ENCODE measurements at places on chromosomes 5 and 9.

DNA sequence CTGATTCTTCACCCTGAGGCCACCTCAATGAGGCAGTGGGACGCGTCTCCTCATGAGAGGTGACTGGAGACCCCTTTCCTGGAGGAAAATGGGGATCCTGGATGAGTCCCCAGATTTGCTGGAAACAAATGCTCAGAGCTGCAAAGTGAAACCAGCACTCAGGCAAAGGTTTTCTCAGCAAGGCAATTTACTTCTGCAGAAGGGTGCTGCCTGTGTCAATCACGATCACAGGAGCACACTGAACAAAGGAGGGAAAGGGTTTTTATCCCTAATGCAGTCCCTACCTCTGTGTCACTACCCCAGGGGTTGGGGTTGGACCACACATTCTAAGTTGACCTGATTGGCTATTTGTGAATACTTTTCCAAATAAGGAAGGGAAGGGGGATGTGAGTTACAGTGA lies 69.9 kb upstream of the CDK20 start:
- DNase-seq = no peak

DNA sequence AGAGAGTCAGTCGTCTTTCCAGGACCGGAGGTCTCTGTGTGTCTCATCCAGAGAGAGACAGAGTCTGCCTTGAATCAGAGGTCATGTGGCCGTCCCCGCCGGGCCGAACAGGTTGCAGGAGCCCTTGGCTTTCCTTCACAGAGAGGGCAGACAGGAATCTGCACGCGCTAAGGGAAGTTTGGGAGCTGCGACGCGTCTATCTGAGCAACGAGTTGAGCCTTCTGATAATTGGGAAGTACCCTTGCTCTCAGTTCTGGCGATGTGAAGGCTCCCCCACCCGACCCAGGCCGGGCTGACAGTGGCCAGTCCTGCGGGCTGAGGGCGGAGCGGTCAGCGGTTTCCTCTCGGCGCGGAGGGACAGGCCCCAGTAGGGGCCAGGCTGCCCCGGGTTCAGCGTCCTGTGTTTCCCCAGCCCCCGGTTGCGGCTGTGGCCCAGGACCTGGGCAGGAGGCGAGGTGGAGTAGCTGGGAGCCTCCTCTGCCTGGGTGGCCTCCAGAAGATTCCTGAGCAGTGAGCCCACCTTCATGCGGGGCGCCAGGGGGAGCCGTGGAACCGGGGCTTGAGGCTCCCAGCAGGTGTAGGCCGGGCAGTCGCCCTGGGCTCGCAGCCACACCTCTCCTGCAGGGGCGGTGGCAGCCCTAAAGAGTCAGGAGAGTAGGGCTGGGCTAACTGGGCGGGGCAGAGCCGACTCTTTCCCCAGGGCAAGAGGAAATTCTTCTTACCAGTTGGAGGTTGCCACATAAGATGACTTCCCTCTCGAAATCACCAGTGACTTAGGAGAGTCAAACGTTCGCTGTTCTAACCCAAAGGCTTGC lies 13.9 kb downstream of the NR2F1 start:
- DNase-seq = no peak

DNA sequence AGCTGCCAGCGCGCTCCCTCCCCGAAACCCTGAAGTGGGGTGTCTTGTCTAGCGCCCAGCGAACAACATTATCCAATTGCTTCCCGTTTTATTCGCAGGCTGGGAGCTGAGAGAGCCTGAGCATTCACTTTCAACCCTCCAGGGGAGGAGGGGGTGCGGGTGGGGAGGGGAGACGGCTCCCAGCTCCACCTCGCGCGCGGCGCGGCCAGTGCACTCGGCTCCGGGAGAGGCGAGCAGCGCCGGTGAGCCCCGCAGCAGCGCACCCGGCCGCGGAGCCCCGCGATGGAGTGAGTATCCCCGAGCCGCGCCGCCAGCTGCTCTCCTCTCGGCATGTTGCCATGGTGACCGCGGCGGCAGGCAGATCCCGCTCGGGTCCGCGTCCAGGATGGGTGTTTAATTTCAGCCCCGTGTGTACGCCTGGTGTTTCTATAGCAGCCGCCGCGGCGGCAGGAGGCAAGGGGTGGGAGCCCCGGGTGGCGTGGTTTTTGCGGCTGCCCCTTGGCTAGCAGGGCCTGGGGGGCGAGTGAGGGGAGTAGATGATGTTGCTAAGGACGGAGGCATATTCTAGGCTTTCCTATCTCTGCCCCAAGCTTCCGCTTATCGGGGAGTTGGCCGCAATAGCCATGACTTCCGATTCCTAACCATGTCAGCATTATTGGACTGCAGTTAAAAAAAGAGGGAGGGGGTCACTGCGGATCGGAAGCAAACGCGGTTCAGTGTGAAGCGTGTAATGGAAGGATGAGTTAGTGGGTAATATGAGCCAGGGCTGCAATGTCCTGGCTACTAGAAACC lies 139.2 kb upstream of the PALM2AKAP2 start:
- DNase-seq = peak; percentile 55

DNA sequence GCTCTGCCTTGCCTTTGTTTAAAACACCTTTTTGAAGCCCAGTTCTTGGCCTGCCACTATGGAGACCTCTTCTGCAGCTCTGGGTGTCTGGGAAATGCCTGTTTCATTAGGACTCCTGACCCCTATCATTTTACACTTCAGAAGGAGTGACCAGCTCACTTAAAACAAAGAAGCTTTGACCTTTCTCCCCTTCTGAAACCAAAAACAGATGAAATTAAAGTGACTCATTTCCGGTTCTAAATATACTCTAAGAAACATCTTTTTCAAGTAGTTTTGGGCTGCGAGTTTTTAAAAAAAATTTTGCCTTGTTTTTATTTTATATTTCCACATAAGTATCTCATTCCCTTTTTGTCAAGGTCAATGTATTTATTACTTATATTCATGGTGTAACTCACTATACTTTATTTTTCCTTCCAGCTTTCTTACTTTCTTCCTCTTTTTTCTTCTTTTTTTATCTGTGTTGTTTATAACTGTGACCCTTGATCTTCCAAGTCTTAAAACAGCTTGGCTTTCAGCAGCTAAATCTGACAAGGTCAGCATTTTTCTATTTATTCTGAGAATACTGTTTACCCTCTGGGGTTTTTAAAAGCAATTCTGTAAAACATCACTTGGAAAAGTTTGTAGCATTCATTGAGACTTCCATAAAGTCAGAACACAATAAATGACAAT lies 672.9 kb downstream of the NR2F1-AS1 start:
- no peak for DNase-seq

- DNase-seq = no peak
Observed at GRCh38 chr9:14391620-14392019, 77.7 kb upstream of the NFIB start.

- no peak for DNase-seq
Observed at GRCh38 chr9:119333507-119334229, 35.6 kb downstream of the BRINP1 start.

GRCh38 chr5:109900911-109901627 lies 211.3 kb downstream of the MAN2A1 start:
- no peak for DNase-seq

GRCh38 chr9:34442770-34443169 lies 15.6 kb downstream of the FAM219A start:
- DNase-seq = no peak

DNA sequence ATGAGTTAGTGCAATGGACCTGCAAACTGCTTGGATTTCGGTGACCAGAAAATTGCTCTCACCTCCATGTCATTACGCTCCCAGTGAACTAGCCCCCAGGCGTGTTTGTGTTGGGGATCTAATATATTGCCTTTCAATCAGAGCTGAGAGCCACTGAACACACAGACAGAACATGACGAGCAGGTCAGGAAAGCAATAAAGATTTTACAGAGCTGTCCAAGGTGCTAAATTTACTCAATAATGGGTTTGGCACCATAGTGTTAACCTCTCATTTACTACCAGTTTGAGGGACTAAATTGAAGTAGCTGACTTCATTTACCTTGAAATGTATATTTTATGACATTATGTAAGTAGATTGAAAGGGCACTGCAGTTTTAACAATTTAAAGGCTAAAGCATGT lies 383.0 kb downstream of the EBF1 start:
- DNase-seq = no peak

GRCh38 chr9:131346559-131346958 lies 47.3 kb upstream of the PRRC2B start:
- DNase-seq = no peak

DNA sequence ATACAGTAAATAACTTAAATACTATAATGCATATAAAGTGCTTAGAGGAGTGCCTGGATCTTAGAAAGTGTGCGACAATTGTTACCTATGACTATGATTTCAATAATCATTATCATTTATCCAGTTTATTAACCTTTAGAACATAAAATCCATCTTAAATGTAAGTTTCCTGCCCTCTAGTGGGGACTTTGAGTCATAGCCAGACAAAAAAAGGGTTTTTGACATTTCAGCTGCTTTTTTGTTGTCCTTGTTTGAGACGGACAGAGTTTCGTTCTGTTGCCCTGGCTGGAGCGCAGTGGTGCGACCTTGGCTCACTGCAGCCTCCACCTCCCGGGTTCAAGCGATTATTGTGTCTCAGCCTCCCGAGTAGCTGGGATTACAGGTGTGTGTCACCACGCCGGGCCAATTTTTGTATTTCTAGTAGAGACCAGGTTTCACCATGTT lies 9.7 kb upstream of the C9orf152 start:
- no peak for DNase-seq

DNA sequence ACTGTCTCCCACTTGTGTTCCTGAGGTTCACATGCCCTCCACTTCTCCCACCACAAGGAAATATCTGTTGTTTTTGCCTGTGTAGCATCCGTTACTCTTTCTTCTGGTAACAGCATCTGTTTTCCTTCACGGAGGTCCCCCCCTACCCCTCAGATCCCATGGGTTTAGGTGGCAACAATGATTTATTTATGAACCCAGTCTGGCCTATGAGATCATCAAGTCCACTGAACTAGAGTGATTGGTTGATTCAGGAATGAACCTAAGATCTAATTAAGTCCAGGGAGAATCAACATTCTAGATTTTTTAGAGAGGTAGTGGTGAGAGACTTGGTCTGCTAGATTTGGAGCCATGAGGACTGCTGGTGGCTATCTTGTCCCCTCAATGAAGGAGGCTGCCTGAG lies 166.8 kb downstream of the NR3C1 start:
- no peak for DNase-seq

DNA sequence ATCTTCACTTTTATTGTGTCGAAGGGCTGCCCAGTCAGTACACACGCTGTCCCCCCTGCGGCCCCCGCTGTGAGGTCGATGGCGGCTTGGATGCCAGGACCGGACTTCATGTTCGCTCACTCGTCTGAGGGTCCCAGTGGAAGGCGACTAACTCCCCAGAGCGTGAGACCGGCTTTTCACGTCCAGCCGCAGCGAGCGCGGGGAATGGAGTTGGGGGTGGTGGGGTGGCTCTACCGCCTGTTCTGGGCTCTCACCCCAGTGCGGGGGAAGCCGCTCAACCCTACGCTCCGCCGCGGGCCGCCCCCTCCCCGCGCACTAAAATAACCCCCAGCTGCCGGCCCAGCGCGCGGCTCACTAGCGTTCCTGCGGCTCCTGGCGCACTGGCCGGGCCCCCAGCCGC lies at the start of gene SLC25A2:
TSS of gene SLC25A2 (minus strand) at position 294 of the 400 bp plus-strand sequence. CDS start at position 110, 184 bp downstream.
- no peak for DNase-seq

GRCh38 chr9:108478431-108479332 lies 377.1 kb downstream of the ACTL7B start:
- DNase-seq = peak; percentile 35

GRCh38 chr9:109771796-109772531 lies 8.0 kb upstream of the PALM2AKAP2 start:
- peak; percentile 78 for DNase-seq

GRCh38 chr5:83184534-83184933 lies 107.2 kb downstream of the XRCC4 start:
- no peak for DNase-seq

GRCh38 chr9:136754059-136754572 lies 3.9 kb downstream of the LCN8 start:
- DNase-seq = no peak

- no peak for DNase-seq
Observed at GRCh38 chr5:127343866-127344265, 53.3 kb downstream of the MEGF10 start.

- no peak for DNase-seq
Observed at GRCh38 chr5:153981905-153982605, 56.7 kb downstream of the FAM114A2 start.

- DNase-seq = no peak
Observed at GRCh38 chr5:22938362-22938761, 85.2 kb upstream of the CDH12 start.

DNA sequence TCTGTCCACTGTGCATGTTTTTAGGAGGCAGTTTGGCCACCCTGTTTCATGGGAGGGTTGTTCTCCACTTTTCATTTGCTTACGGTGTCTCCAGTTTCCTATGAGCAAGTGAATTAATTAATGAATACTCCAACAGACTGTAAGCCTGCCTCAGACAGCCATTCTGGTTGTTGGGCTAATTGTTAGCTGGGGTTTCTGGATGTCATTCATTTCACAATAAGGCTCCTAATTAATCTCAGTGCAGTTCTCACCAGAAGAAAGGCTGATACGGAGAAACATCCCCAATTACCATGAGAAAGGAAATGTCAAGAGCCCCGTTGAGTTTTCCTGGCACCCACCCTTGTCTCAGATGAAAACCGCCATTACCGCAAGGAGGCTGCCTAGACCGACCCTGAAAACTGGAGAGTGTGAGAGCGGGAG lies 75.8 kb downstream of the MAP1B start:
- no peak for DNase-seq

DNA sequence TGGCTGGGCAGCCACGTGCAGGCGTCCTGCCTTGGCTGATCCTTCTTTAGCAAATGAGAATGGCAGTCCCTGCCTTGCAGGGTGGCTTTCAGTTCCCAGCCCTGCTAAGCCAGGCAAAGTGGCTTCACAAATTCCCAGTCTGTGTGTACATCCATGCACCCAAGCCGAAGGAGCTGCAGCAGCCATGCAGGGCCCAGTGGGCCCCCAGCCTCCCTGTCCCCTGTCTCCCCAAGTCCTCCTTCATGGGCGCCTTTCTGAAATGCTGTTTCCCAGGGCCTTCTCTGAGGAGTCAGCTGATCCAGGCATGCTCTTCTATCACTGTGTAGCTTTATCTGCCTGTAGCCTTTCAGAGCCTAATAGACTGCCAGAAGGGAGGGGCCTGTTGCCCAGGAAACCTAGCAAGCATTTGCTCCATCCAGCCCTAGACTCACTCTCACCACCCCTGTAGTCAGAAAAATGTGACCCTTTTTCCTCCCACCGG lies 47.4 kb upstream of the SHC3 start:
- no peak for DNase-seq

GRCh38 chr9:133257465-133257956 lies 17.5 kb downstream of the ABO start:
- peak; percentile 66 for DNase-seq
